ENCODE measurements at places on chromosomes 1 and 21.

- peak; percentile 41 for DNase-seq
Measured at GRCh38 chr1:209190591-209191261, 392.8 kb upstream of the CAMK1G start.

DNA sequence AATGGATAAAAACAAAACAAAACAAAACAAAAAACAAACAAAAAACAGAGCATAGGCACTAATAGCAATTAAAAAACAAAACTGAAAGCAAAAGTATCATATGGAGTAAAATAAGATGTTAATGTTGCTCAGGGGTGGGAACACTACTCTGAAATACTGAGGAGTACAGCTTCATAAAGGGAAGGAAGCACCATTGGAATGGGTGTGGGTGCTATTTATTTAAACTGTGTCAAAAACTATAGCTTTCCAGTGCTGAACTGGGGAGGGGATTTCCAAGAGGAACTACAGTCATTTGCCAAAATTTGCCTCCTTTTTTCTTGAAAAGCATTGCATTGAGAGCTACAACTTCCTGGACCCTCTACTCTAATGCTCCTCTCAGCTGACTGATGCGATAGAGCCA lies 40.0 kb downstream of the SPTA1 start:
- no peak for DNase-seq

GRCh38 chr1:164560556-164560955 lies 1.6 kb downstream of the PBX1 start:
- DNase-seq: no peak

DNA sequence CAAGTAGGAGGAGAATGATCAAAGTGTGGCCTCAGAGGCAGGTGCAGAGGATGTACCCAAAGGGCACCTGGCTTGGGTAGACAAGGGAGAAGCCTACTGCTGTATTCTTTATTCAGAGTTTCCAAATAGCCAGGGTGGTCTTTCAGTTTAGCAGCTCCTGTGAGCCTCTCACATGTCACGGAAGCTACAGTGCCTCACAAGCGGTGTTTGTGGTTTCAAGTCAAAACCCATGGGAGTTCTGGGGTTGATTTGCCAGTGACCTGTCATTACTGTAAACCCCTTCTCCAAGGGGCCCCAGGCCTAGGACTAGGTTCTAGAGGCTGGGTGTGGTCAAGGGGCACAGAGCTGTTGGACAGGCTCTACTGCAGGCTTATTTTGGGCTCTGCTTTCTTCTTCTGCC lies 10.2 kb upstream of the IL10 start:
- DNase-seq: no peak
